ENCODE measurements at places on chromosomes 11 and 22. TPM values are rescaled to one million over a fixed set of nuclear protein-coding genes. Genes with fewer than 3 reads are reported as not detected.

- DNase-seq, result no peak
Observed at GRCh38 chr22:27906241-27906640, 12.8 kb downstream of the PITPNB start.

- DNase-seq, result peak; percentile 42
Observed at GRCh38 chr22:19974268-19974861, 32.7 kb upstream of the TXNRD2 start.

GRCh38 chr11:23227078-23227445, 366.8 kb upstream of the CCDC179 start:
- DNase-seq, result no peak

- DNase-seq, result no peak
Observed at GRCh38 chr11:62817129-62817528, 11.9 kb upstream of the NXF1 start.

GRCh38 chr11:1564535-1565172, 7.4 kb downstream of the DUSP8 start:
- DNase-seq, result peak; percentile 90

- DNase-seq, result peak; percentile 55
Observed at GRCh38 chr11:30960387-30960992, 374.3 kb upstream of the MPPED2 start.

DNA sequence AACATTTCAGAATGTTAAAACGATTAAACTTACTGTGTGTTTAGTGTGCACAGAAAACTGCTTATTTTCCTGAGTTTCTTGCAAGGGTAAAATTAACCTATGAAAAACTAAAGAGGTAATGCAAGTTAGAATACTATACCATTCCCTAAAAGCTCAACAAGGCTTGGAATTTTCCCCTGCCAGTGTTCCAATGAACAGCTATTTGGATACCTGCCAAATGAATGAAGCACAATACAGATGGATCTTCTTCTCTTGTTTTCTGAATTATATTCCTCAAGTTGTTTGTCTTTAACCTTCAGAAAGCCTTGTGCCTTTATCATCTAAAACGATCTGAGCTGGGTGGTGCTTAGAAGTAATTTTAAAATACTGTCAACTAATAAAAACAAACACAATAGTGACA, 204.5 kb downstream of the LRRC4C start:
- no peak for DNase-seq

GRCh38 chr11:112132737-112133136, 31.2 kb downstream of the IL18 start:
- no peak for DNase-seq

DNA sequence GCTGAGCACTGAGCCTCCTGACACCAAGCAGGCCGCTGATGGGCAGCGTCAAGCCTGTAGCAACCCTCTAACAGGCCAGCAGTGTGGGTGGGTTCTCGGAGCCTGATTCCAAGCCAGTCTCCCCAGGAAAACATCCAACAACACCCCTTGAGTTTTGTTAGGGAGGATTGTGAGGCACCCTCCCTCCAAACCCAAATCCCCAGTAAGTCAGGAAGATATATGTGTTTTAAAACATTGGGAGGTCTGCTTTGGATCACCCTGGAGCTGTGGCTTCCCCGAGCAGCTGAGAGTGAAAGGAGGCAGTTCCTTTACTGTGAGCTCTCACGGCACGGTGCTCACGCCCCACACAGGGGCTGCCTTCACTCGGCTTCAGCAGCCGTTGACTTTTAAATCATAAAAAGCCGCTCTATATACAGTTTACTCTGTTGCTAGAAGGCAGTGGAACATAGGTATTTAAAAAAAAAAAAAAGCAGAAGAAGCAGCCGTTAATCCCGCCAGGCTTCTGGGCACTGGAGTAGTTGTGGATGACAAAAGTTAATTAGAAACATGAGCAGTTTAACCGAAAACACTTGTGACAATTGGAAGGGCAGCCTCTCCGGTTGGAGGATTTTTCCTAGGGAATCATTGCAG, 218.6 kb downstream of the NAV2 start:
- DNase-seq, result no peak

DNA sequence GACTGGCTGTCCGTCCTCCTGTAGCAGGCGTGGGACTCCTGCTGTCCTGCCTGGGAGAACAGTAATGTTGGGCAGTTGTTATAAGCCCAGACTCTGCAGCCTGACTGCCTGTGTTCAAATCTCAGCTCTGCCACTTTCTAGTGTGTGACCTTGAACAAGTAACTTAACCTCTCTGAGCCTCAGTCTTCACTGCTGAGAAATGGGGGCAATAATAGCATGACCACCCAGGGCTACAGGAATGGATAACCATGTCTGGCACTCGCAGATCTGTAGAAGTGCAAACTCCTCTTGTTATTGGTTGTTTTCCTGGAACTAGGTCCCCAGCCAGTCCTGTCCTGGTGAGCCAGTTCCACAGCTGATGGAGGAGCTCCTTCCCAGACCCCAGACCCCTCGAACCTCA, 69.7 kb downstream of the TP53I11 start:
- DNase-seq, result no peak

- no peak for DNase-seq
Observed at GRCh38 chr11:127058524-127058923, 58.0 kb upstream of the KIRREL3 start.

DNA sequence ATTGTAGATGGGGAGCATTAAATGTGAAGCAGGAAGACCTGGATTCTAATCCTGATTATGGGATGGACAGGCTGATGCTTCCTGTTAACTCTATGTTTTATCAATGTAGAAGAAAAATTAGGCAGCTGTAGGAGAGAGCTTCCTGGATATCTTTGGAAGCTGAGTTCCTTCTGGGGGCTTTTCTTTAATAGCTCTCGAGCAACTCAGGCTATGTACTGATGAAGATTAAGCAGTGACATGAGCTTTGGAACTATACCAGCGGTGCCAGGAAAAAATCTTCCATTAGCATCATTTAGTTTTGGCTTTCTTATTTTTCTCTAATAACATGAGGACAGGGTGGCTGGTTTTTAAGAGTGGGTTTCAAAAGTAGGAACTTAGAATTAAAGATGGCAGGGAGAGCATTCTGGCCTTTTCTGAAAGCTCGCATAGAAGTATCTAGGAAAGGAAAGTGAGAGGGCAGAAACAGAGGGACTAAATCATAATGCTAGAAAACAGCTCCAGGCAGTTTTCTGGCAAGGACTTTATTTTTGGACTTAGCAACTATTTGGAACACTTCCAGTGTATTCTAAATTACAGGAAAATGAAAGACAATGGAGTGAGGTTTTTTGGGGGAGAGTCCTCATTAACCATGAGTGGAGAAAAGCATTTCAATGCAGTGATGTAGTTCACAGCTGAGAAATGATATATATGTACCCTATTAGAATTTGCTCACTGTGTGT, 69.2 kb upstream of the RRM1 start:
- no peak for DNase-seq

GRCh38 chr11:62103141-62103540, 20.7 kb upstream of the INCENP start:
- DNase-seq, result no peak

GRCh38 chr11:74559110-74559933, 33.1 kb upstream of the POLD3 start:
- DNase-seq, result no peak

GRCh38 chr11:76151556-76152085, 54.7 kb downstream of the WNT11 start:
- no peak for DNase-seq

- peak; percentile 4 for DNase-seq
Observed at GRCh38 chr22:17368554-17369438, 464 bp upstream of the CECR2 start.

DNA sequence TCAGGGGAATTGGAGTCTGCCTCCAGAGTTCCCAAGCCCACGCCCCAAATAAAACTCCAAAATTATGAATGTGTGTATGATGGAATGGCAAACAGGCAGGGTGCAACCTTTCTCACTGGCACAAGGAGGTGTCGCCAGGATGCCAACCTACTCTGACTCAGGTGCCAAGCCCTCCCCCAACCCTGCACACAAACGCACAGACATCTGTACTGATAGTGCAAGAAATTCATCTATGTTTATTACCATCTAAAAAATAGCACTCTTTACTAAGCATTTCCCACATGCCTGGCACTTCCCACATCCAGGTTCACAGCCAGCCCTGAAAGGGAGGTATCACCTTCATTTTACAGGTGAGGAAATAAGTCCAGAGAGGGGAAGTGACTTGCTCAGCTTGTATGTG, 1.2 kb downstream of the PLA2G3 start:
- DNase-seq, result no peak

DNA sequence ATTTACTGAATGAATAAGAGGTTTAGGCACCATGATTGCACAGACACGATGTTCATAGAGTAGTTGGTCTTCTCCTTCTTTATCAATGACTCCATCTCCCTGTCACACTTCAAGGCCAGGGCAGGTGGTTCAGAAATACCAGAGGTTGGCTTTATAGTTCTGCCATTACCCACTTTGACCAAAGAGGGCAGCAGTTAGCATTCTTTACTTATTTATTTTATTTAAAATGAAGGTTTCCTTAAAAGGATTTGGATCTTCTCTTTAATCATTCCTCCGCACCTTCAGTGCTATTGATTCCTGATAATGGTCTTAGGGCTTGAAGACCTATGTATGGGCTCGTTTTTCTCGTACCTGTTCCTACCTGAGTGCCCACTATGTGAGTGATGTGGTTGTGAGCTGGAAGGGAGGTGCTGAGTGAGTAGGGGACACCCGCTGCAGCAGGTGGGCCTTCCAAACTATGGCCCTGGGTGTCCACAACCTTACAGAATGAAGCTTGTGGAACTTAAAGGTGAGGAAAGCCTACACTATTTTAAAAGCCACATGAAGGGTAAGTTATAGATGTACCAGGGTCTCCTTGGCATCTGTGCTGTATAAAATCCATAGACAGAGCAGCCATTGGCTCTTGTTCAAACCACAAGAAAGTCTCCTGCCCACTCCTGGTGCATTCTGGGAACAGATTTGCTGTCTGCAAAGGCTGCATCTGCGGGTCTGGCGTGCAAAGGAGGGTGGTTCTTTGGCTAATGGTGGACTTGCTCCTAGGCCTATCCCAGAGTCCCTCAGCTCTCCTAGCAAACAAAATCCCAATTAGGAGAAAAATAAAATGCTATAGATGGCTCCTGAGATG, 35.0 kb downstream of the TIMP3 start:
- DNase-seq, result no peak

GRCh38 chr11:914747-915501, 4.3 kb upstream of the CHID1 start:
- no peak for DNase-seq

DNA sequence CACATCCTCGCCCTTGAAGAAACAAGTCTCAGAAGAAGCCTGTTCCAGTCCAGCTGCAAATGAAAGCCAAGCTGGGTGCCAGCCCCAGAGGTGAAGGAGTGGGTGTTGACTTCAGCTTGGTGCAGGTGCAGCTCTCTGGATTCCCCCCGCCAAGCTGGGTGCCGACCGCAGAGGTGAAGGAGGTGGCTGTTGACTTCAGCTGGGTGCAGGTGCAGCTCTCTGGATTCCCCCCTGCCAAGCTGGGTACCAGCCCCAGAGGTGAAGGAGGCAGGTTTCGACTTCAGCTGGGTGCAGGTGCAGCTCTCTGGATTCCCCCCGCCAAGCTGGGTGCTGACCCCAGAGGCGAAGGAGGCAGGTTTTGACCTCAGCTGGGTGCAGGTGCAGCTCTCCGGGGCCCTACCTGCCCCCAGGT, 1234.0 kb downstream of the TBC1D22A start:
- no peak for DNase-seq

GRCh38 chr22:50570861-50571260, 7.4 kb downstream of the CPT1B start:
- DNase-seq, result no peak

GRCh38 chr22:22349455-22349836, 104.9 kb downstream of the VPREB1 start:
- DNase-seq, result no peak

DNA sequence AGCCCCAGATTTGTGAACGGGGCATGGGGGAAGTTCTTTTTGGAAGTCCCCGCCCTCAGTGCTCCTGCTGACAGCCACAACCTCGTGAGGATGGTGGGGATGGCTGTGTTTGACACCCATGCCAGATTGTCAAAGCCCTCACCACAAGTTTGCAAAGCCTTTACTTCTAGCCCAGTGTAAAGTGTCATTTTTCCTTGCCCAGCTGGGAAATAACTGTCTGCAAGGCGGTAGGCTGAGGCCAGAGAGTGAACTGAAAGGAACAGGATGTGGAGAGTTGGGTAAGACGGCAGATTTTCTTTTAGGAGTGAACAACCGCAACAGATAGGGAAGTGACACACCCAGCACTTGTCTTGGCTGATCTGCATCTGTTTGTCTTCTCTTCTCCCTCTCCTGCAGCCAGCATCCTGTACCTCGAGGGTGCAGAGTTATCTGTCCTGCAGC, 13.6 kb downstream of the IL17RA start:
- DNase-seq, result no peak

DNA sequence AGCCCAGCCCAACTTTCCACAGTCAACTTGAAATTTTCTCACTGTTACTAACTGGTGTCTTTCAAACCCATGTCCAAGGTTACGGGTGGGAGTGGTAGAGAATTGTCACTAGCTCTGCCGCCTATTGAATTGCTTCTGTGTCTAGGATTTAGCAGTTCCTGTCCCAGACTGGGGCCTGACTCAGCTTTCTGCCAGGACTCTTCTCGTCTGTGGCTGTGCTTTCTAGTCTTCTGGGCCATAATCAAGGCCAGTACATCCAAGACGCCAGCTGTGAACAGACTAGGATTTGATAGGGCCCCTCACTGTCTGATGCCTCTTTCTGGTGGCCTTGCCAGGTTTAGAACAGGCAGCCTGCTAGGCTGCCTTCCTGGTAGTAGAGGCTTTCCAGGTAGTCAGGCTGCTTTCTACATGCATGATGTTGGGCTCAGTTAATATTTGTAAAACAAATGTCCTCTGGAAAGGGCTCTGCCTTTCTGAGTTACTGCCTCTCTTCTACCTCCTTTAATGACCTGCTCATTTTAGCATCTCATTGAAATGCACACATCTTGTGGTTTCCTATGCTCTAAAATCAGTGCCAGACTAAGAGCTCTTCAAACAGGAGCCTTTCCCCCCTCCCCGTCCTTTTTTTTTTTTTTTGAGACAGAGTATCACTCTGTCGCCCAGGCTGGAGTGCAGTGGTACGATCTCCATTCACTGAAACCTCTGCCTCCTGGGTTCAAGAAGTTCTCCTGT, 13.1 kb upstream of the HIKESHI start:
- no peak for DNase-seq

- DNase-seq, result no peak
Observed at GRCh38 chr11:69655479-69656428, 14.8 kb downstream of the CCND1 start.

The DCDC1 gene
- total RNA-seq, result 0.08 TPM

The SLC15A3 gene
- 5.8 TPM for total RNA-seq

The FOLH1 gene
- total RNA-seq, result 1.5 TPM

The CTNND1 gene
- 56.3 TPM for total RNA-seq

The ZNF215 gene
- 10.7 TPM for total RNA-seq

The OR51E2 gene
- 0.37 TPM for total RNA-seq

The CAPN5 gene
- total RNA-seq, result 4.5 TPM

The ZNF70 gene
- 1.4 TPM for total RNA-seq

The GLB1L2 gene
- 17.0 TPM for total RNA-seq

The KRTAP5-3 gene
- total RNA-seq, result not detected
